ENCODE measurements at places on chromosomes 2 and 18. TPM values are rescaled to one million over a fixed set of nuclear protein-coding genes. Genes with fewer than 3 reads are reported as not detected.
A peak's percentile ranks its signal among the peaks of the same experiment; 100 is the strongest.

DNA sequence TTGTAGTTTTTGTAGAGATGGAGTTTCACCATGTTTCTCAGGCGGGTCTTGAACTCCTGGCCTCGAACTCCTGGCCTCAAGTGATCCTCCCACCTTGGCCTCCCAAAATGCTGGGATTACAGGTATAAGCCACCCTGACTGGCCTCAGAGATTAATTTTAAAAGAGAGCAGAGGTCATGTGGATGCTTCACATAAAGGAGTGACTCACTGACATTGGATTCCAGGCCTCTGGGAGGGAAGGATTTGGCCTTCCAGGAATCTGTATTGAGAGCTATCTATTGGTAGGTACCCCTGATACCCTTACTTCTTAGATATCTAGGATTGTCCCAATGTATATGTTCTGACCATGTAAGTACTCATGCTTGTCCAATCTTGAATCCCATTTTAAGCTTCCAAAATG is 138.4 kb downstream of the FAM161A start:
- H3K4me1 ChIP-seq = no peaks in the 10 kb centered on the region
- no peaks in the 10 kb centered on the region for H3K36me3 ChIP-seq
- no peak for DNase-seq
- H3K27me3 ChIP-seq = no peaks in the 10 kb centered on the region

DNA sequence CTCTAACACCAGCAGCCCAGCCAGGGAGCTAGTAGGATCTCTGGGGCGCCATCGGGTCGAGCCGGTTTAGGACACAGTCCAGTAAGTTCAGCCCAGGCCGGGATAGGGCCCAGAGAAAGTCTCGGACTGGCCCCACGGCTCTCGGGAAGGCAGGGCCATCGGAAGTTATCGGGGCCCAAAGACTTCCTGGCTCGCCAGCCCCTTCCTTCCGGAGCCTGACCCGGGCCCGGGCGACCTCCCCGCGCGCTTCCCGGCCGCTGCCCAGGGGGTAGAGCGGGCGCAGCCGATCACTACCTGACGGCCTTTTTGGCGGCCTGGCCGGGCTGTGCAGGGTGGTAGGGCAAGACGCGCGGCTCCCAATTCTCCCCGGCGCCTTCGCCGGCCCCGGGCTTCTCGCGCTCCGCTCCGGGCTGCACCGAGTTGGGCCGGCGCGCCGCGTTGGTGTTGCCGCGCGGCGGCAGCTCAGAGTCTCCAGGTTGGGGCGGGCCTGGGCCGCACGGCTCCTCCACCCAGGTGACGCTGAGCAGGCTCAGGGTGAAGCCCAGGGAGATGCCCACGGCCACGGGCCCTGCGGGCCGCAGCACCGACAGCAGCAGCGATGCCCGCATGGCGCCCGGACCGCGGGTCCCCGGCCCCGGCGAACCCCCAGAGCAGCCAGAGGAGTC is 546 bp downstream of the CHPF start:
- peaks cover 14% of the 10 kb centered on the region for H3K4me1 ChIP-seq
- H3K27me3 ChIP-seq = no peaks in the 10 kb centered on the region
- peaks cover 25% of the 10 kb centered on the region for H3K36me3 ChIP-seq
- DNase-seq = peak; percentile 96
- peak overlapping the region; percentile 62 for H3K27ac ChIP-seq
- peak overlapping the region; percentile 87 for H3K4me3 ChIP-seq

DNA sequence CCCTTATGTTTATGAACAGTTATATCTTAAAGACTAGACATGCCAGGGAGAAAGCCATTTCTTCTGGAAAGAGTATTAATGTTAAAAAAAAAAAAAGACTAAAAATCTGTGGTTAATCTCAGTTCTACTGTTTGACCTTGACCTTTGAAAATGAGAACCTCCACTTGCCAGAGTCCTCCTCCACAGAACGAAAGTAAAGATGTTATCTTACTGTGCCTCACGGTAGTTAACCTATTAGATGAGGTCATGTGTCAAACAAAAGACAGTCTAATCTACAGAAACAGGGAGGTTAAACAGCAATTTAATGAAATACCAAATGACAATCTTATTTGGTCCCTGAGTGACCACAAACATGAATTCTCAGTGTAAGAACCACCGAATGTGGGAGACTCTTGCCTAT is 51.2 kb downstream of the SLC14A2 start:
- peaks cover 31% of the 10 kb centered on the region for H3K4me1 ChIP-seq
- no peak overlapping the region for H3K27ac ChIP-seq
- H3K36me3 ChIP-seq = no peaks in the 10 kb centered on the region
- no peak overlapping the region for H3K4me3 ChIP-seq
- no peaks in the 10 kb centered on the region for H3K27me3 ChIP-seq
- no peak for DNase-seq

DNA sequence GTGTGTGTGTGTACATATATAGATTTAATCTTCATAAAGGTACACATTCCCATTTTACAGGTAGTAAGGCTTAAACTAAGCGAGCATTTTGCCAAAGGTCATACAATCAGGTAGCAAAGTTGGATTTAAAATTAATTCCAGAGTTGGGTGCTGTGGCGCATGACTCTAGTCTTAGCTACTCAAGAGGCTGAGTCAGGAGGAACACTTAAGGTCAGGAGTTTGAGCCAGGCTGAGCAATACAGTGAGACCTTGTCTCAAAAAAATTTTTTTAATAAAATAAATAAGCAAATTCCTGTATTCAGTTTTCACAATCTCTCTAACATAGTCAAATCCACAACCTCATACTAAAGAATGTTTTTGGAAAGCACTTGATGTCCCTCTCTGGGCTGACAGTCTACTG is 111.5 kb upstream of the LDLRAD4 start:
- no peak for DNase-seq
- H3K27ac ChIP-seq = no peak overlapping the region
- peaks cover 62% of the 10 kb centered on the region for H3K36me3 ChIP-seq
- H3K4me1 ChIP-seq = no peaks in the 10 kb centered on the region
- no peaks in the 10 kb centered on the region for H3K27me3 ChIP-seq

DNA sequence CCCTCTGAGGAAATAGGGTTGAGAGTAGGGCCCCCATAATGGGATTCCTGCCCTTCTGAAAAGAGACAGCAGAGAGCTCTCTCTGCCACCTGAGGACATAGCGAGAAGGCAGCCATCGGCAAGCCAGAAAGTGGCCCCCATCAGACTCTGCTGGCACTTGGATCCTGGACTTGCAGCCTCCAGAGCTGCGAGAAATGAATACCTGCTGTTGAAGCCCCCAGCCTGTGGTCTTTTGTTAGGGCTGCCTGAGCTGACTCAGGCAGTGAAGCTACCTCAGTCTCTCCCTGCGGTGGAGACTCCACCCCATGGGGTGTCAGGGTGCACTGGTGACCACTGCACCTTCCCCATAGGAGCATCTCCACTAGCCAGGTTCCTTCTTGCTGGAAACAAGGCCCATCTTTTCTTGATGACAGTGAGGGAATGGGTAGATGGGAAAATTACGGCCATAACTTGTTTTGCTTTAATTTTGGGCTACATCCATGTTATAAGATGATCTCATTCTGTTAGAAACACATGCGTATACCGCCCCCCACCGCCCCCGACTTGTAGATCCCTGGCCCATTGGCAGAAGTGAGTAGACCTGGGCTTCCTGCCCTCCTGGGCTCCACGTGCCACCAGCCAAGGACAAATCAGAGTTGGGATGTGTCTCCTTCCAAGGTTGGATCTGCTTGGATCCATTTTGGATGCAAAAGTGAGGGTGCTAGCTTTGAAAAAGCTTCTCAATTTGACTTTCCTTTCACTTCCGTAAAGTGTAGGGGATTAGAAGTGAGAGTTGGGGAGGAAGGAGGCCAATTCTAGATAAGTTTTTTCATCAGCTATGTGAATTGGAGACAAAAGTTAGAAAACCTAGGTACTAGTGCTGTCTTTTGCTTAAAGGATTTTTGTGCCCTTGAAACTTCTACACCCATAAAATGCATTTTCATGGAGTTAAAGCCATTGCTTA is 42.9 kb downstream of the NCK2 start:
- peaks cover 26% of the 10 kb centered on the region for H3K4me1 ChIP-seq
- no peak for DNase-seq
- H3K4me3 ChIP-seq = no peak overlapping the region
- H3K36me3 ChIP-seq = no peaks in the 10 kb centered on the region
- no peaks in the 10 kb centered on the region for H3K27me3 ChIP-seq
- no peak overlapping the region for H3K27ac ChIP-seq

DNA sequence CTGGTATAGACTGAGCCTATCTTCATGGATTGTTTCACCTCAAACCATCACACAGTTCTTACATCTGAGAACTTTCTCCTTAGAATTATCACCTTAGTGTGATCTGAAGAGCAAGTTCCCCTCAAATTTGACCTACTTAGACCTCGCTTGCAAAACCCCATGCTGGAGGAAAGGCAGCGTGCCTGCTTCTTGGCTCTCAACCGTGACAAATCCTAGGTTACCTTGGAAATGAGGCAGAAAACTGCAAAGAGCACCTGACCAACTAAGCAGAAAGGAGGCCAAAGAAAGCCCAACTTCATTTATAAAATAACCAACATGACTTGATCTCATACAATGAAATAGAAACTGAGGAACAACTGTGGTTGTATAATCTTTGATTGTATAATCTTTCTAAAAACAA is 146.4 kb downstream of the RAB3GAP1 start:
- H3K4me3 ChIP-seq = no peak overlapping the region
- no peak overlapping the region for H3K27ac ChIP-seq
- no peak for DNase-seq
- H3K36me3 ChIP-seq = no peaks in the 10 kb centered on the region

GCG gene
- not detected for total RNA-seq

ASNSD1 gene
- 81.8 TPM for total RNA-seq

DNA sequence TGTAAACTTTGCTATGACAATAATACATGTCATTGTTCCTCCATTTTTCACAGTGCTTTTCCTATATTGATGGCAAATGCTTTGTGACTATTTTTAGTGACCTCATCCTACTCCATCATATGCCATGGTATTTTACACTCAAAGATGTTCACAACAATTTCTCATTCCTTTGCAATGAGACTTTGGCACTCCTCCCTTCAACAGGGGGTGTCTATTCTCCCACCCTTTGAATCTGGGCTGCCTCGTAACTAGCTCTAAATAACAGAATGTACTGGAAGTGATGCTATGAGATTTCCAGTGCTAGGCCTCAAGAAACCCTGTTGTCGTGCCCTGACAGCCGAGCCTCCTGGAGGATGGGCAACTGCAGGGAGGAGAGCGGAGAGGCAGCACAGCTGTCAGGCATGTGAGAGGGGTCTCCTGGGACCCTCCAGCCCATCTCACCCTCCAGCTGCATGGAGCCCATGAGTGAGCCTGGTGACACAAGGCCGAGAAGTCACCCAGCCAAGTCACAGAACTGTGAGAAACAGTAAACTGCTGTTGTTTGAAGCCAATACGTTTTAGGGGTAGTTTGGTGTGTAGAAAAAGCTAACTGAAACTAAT is 103.1 kb upstream of the APCDD1 start:
- no peak overlapping the region for H3K27ac ChIP-seq
- H3K4me3 ChIP-seq = no peak overlapping the region
- DNase-seq = no peak
- peaks cover 12% of the 10 kb centered on the region for H3K4me1 ChIP-seq
- H3K36me3 ChIP-seq = no peaks in the 10 kb centered on the region

DNA sequence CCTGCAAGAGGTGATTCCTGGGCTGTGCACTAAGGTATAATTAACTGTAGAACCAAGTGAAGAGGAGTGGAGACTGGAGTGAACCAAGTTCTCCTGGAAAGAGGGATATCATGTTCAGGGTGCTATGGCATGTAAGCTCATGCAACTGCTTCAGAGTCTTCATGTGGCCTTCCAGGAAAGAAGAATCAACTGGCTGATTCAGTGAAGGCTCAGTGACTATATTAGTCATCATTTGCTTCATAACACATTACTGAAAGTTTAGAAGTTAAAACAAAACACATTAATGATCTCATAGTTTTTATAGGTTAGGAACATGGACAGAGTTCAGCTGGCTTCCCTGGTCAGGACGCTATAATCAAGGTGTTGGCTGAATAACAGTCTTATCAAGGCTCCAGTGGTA is 1200.8 kb upstream of the GYPC start:
- no peaks in the 10 kb centered on the region for H3K27me3 ChIP-seq
- peak; percentile 19 for DNase-seq
- H3K36me3 ChIP-seq = no peaks in the 10 kb centered on the region
- no peak overlapping the region for H3K27ac ChIP-seq
- H3K4me1 ChIP-seq = no peaks in the 10 kb centered on the region

DNA sequence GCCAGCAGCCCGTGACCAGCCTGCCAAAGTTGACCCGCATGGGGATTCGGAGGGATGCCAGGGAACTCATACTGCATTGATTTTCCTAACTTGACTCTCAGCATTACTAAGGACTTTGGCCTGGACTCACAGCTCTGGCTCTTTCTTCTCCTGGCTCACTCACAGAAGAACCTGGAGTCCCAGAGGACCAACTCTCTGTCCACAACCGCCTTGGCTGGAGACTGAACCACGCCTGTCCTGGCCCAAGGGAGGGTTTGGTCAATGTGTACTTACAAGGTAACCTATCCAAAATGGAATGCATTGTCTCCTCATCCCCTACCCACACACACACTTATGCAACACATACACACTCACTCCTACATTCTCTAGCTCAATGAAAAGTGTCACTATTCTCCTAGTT is 135.6 kb upstream of the KLHL29 start:
- H3K36me3 ChIP-seq = no peaks in the 10 kb centered on the region
- H3K4me3 ChIP-seq = no peak overlapping the region
- DNase-seq = no peak
- no peak overlapping the region for H3K27ac ChIP-seq

GRCh38 chr18:13623348-13623747 is 103.0 kb downstream of the FAM210A start:
- no peak overlapping the region for H3K27ac ChIP-seq
- H3K27me3 ChIP-seq = no peaks in the 10 kb centered on the region
- no peaks in the 10 kb centered on the region for H3K36me3 ChIP-seq
- H3K4me1 ChIP-seq = no peaks in the 10 kb centered on the region
- no peak overlapping the region for H3K4me3 ChIP-seq
- peak; percentile 88 for DNase-seq

GRCh38 chr2:219521066-219521880 is 7.0 kb downstream of the ASIC4 start:
- no peaks in the 10 kb centered on the region for H3K36me3 ChIP-seq
- peaks cover 16% of the 10 kb centered on the region for H3K4me1 ChIP-seq
- H3K27me3 ChIP-seq = peaks cover 7% of the 10 kb centered on the region
- peak overlapping the region; percentile 54 for H3K27ac ChIP-seq
- DNase-seq = peak; percentile 96

PROKR1 gene
- not detected for total RNA-seq

TRABD2A gene
- total RNA-seq = 3.5 TPM

DNA sequence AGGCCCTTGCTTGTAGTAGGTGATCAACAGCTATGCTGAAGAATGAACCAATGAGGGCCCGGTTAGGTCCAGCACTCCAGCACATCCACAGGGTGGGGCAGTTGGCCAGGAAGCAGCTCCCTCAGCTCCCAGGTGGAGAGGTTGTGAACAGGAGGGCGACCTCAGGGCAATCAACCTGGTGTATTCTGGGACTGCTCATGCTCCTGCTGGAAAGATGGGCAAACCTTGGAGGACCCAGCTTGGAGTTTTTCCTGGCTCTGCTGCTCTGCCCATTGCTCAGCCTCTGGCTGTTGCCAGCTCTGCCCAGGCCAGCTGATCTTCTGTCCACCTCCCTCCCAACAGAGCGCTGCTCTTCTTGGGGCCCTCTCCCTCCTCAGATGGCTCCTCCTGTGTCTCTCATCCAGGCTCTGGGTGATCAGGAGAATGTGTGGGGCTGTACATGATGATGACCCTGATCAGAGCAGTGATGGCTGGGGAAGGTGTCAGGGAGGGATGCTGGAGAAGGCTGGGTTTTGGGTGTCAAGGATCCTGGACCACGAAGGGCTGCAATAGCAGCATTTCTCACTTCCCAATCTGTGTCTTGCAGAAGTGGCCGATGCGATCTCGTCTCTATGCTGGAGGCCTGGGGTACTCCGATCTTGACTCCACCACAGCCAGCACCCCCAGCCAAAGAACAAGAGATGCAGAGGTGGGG is 3.4 kb downstream of the TCF23 start:
- no peaks in the 10 kb centered on the region for H3K36me3 ChIP-seq
- no peak overlapping the region for H3K4me3 ChIP-seq
- DNase-seq = no peak
- no peaks in the 10 kb centered on the region for H3K4me1 ChIP-seq

Measured in osteoblast (primary cell).